ENCODE measurements at places on chromosomes 5 and 9.

- no peak for DNase-seq
Observed at GRCh38 chr5:31347552-31347905, 154.0 kb downstream of the CDH6 start.

- no peak for DNase-seq
Observed at GRCh38 chr5:175752826-175753535, 95.1 kb downstream of the HRH2 start.

- no peak for DNase-seq
Observed at GRCh38 chr9:6565312-6565711, 80.2 kb downstream of the GLDC start.

DNA sequence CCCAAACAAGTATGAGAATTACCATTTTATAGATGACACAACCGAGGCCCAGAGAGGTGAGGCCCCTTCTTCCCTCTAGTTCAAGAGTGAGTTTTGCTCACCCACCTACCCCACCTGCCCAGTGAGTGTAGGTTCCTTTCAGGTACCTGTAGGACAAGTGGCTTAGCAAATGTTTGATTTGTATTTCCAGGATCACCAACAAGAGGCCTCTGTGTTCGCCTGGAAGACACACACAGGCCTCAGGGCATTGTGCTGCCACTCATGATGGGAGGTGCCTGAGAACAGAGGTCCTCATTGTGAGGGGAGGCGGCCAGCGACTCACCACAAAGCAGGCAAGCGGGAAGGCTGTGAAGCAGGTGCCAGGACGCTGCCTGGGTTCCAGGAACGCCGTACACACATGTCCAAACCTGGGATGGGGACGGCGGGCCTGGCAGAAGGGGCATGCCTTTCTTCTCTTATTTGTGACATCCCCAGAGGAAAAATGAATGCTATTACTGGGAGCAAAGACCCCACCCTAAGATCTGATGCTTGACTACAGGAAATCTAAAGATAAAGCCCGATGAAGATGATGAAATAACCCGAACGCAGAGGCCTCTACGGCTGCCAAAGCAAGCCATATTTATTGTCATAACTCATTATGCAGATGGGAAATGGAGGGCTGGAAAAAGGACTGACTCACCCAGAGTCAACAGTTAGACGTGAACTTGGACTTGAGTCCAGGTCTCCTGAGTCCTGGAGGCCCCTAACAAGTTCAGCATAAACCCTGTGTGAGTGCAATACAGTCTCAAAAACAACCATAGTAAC is 60.2 kb upstream of the SLC25A51 start:
- peak; percentile 63 for DNase-seq

- DNase-seq = no peak
Observed at GRCh38 chr5:56656846-56657726, 158.3 kb upstream of the MAP3K1 start.

- no peak for DNase-seq
Observed at GRCh38 chr5:14849516-14850294, 21.9 kb downstream of the ANKH start.

DNA sequence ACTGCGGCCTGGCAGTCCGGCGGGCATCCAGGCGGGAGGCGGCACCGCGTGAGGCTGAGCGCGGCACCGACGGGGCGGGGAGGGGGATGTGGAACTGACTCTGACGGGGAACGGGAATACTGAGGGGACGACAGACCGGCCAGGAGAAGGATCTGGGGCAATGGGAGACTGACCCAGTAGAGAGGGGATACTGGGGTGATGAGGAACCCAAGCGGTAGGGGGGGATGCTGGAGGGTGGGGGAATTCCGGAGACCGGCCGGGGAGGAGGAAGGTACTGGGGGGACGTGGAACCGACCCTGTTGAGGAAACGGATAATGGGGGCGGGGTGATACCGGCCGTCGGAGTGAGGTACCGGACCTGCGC is 423 bp downstream of the IPPK start:
- DNase-seq = no peak

DNA sequence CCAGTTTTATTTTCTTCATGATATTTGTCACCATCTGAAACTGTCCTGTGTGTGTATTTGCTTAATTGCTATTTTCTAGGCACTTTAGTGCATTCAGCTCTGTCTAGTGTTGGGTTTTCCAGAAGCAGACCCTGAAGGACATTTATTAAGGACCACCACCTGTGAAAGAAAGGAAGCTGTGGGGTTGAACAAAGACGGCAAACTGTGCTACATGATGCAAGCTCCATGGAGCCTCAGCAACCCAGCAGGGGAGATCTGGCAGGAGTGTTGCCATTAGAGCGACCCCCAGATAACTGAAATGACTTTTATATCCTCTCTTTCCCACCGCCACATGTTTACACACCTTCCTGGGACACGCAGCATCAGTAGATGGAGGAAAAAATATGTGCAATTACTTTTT is 125.5 kb downstream of the GABRB2 start:
- no peak for DNase-seq

DNA sequence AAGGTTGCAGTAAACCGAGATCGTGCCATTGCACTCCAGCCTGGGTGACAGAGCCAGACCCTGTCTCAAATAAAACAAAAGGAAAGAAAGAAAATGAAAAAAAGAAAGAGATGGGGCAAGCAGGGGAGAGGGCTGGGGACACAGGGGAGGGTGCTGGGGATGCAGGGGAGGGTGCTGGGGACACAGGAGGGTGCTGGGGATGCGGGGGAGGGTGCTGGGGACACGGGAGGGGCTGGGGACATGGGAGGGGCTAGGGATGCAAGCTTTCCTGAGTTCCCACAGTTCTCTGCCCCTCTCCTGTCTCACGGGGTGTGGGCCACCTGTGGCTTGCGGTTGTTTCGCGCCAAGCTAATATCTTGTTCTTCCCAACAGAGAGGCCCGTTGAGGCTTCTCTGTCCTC is 7.2 kb downstream of the PDCD6 start:
- DNase-seq = no peak

GRCh38 chr5:170551076-170551475 is 47.3 kb downstream of the KCNIP1 start:
- no peak for DNase-seq

- DNase-seq = no peak
Observed at GRCh38 chr5:135460246-135461033, 8.3 kb upstream of the TIFAB start.

DNA sequence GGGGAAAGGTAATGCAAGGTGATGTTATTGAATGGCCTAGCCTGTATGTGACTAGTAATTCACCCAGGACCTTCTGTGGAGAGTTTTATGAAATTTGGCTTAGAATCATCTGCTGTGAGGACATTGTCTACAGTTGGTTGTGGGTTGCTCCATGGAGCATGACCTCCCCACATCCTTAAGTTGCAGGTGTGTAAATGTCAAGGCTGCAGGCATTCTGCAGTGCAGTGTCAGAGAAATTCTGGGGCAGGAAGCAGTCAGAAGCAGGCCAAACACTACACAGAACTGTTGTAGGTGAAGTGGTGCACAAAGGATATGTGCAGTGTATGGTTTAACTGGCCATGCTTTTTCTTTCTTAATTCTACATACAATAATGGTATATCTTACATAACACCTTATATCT is 588.3 kb downstream of the EBF1 start:
- no peak for DNase-seq

DNA sequence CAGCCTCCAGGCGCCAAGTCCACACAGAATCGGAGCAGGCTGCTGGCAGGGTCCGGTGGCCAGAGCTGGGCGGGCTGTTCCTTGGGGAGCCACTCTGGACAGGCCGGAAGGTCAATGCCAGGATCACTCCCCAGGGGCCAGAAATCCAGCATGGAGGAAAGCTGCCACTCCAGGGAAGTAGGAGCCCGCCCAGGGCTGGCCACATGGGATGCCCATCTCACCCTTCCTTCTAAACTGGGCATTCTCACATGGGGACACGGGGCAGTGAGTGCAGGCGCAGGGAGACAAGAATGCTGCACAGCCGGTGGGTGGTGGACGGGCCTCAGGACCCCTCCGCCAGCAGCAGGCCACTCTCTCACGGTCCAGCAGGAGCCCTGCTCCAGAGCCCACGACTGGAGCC is 58.2 kb downstream of the ADAMTS2 start:
- no peak for DNase-seq

DNA sequence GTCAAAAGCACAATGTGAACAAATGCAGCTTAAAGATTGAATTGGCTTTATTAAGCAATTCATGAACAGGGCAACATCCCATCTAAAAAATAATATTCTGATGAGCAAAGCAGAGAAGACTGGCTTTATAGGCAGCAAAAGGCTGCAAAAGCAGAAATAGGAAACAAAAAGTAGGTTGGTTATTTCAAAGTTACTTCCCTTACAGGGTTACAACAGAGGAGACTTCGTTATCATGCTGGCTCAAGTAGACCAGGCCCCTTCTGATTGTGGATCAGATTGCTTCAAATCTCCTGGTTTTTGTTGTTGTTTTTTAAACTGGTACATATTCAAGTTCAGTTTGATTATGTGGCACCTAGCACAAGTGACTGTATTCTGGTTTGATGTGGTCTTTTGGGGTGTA is 73.1 kb downstream of the MAN2A1 start:
- no peak for DNase-seq

GRCh38 chr9:38024036-38024681 is 44.9 kb downstream of the SHB start:
- no peak for DNase-seq

DNA sequence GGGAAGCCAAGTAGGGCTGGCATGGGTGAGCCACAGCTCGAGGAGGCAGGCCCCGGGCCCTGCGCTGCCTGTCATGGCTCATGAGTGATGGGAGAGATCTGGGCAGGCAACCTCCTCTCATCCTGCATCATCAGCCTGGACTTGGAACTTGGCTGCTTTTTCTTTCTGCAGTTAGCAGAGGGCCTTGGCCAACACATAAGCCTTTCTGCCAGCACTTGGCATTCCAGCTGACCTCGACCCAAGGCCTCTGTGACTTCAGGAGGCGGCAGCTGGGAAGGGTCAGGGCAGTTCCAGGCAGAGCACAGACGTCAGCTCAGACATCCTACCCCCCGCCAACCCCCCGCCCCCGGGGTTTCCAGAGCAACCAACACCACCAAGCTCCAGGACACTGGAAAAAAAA is 7.6 kb downstream of the S1PR3 start:
- DNase-seq = no peak

DNA sequence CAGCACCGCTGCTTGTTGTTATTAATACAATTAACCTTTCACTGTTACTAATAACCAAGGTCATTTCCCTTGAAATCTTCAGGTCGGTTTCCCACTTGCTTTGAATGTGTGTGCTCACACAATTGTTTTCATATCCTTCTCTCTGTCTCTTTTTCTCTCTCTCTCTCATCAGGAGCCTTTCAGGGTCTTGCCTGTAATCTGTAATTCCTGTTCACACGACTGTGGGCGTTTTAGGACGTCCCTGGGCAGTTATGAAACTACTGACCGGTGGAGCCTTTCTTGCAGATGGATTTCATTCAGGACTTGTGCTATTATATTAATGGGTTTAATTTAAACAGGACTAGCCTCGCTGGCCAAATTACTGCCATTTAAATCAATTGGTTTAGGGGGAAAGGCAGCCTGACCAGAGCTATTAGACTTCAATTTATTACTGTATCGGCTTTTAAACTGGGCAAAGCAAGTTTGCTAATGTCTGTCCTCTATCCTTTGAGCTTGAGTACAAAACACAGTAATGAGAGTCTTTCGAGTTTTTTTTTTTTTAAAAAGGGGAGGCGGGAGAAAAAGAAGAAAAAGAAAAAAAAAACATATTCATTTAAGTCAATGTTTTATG is 316.0 kb upstream of the TLE4 start:
- DNase-seq = no peak

DNA sequence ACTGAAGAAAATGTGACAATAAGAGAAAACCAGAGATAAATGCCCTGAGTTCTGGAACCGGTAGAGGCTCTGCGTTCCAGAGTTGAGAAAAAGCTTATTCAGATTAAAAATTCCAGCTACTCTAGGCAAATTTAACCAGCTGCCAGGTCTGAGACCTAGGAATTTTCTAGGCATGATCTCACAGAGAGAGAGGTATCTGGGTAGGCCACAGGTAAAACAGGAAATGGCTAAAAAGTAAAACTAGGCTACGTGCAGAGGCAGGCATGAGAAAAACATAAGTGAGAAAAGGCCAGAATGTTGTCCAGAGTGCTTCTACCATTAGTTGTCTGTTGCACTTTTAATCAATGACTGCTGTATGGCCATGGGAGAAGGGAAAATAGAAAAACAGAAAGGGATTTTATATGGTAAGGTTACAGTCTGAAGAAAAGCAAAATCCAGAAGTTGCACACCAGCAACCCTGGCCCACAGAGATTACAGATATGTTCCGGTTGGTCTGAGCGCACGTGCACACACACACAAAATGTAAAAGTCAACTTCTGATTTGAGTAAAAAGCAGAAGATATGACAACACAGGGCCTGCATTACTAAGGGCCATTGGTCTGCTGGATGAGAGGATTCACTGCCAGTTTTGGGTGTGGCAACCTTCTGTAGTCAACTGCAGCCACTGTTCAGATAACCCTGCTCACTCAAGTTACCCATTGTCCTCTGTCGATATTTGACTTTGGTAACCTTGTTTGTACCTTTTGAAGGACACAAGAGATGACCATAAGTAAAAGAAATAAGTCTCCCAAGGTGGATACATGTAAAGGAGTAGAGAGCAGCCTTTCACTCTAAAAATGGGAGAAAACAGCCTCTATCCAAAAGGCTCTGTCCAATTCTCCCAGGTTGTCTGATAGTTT is 266.0 kb downstream of the DTWD2 start:
- DNase-seq = no peak

DNA sequence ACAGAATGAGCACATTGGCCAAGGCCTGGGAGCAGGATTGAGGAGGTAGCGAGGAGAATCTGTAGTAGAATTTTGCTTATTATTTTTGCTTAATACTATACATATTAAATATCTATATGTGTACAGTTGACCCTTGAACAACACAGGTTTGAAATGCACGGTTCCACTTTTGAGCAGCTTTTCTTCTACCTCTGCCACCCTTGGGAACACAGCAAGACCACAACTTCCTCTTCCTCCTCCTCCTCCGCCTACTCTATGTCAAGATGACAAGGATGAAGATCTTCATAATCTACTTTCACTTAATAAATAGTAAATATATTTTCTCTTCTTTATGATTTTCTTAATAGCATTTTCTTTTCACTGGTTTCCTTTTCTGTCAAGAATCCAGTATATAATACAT is 541.4 kb downstream of the KCTD16 start:
- no peak for DNase-seq

GRCh38 chr5:150556859-150557508 is 49.1 kb downstream of the NDST1 start:
- DNase-seq = no peak

GRCh38 chr5:58024151-58024550 is 435.7 kb downstream of the PLK2 start:
- no peak for DNase-seq

DNA sequence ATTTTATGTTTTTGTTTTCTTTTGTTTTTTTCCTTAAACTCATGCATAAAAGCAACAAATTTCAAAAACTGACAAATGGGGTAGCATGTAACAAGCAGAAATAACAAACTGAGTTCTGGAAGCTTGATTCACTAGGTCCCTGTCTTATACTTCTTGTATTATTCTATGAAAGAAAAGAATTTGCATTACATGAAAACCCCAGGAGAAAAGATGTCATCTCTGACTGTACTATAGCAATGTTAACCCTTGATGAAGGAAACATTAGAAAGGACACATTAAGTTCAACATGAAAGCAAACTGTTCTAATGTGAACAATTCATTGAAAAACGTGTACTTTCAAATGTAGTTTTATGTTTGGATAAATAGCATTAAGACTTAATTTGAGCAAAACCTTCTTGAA is 9.2 kb downstream of the RAB14 start:
- no peak for DNase-seq

- peak; percentile 56 for DNase-seq
Observed at GRCh38 chr5:132227485-132228240, at the start of gene P4HA2. Gene P4HA2 (minus strand): TSS chr5:132227853. CDS start chr5:132218626, 9,227 bp downstream.
